Astrocyte of the cerebellum (primary cell): ENCODE measurements at places on chromosomes 2 and 18.

GRCh38 chr2:198438331-198438730 lies 633.9 kb downstream of the PLCL1 start:
- DNase-seq, result no peak

DNA sequence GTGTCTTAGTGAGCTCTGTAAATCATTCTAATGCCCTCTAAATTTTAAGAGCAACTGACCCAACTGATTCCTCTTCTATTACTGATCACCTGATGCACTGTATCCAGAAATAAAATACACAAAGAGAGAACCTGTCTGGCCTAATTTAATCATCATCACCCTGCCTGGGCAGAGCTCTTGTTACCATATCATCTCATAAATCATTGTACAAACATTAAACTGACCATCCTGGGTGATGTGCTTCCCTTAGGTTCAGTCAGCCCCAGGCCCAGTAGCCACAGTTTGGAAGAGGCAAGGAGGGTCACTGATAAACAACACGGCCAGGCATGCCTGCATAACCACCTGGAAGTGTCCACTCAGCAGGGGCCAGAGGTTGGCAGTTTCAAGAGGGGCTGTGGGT lies 22.7 kb upstream of the ACMSD start:
- DNase-seq, result no peak

- no peak for DNase-seq
Measured at GRCh38 chr2:96143848-96144480, 1.3 kb downstream of the DUSP2 start.

GRCh38 chr18:49907346-49907929 lies 94.1 kb upstream of the ACAA2 start:
- DNase-seq, result peak; percentile 77

GRCh38 chr2:210540900-210541289 lies 15.5 kb upstream of the CPS1 start:
- DNase-seq, result no peak

DNA sequence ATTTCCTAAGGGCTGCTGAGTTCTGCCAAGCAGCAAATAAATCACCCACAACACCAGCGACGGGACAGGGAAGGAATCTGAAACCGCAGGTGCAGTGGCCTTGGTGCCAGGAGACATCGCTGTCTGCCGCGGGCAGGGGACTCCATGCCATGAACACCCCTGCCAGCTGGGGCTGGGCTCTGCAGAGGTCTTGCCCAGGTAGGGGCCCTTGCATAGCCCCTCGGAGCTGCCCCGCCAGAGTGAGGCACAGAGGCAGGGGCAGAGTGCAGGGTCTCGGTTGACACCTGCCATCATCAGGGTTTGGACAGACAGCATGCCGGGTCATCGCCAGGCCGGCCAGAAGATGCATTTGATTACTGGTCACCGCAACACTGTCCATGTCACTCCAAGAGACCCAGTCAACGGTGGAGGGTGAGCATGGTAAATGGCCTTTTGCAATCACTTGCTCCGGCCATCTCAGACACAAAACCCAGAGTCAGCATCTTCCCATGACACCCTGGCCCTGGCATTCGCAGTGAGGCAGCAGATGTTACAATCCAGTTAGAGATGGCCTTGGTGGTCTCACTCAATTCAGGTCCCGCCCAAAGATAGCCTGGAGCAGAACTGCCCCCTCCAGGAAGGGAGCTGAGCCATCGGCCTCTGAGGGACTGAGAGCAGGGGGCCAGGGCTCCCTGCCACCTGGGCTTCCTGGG lies 255.4 kb downstream of the NDUFA10 start:
- no peak for DNase-seq

DNA sequence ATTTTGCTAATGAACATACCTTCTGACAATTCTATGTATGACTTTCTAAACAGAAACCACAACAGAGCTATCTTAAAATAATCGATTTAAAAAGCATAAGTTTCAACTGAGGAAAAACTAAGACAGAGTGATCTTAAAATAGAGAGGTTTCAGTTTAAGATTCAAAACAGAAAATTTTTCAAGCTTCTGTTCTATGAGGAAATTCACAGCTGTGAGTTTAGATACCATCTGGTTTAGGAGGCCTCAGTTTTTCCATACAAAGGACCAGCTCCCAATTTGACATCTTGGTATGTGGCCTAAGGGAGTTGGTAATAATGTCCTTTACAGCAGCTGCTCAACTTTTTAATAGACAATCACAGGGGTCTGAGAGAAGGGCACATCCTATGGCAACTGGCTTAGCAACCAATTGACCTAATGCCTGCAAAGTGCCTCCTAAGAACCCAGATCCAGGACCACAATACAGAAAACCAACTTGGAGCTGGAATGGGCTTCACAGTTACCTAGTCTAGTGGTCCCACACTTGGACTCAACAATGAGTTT lies 39.7 kb downstream of the MDH1 start:
- DNase-seq, result no peak

- no peak for DNase-seq
Measured at GRCh38 chr2:4381049-4381448, 677.7 kb downstream of the DCDC2C start.

- DNase-seq, result peak; percentile 99
Measured at GRCh38 chr2:38720613-38721241, 30.4 kb downstream of the SRSF7 start.

DNA sequence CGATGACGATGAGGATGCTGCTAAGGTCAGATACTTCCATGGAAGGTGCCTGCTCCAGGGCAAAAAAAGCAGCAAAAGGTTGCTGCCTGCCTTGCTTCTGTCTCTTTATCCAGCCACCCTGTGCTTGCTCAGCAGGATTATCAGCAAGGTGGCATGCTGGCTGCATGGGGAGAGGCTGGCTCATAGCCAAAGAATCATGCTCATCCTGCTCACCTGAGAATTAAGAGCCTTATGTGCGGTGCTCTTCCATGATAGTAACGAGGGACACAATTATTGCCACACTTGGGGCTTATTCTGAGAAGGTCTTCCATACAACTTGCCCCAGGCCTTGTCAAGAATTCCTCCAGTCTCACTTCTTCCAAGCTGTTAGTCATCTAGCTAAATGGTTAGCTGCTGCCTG lies 60.4 kb upstream of the SEC11C start:
- no peak for DNase-seq

DNA sequence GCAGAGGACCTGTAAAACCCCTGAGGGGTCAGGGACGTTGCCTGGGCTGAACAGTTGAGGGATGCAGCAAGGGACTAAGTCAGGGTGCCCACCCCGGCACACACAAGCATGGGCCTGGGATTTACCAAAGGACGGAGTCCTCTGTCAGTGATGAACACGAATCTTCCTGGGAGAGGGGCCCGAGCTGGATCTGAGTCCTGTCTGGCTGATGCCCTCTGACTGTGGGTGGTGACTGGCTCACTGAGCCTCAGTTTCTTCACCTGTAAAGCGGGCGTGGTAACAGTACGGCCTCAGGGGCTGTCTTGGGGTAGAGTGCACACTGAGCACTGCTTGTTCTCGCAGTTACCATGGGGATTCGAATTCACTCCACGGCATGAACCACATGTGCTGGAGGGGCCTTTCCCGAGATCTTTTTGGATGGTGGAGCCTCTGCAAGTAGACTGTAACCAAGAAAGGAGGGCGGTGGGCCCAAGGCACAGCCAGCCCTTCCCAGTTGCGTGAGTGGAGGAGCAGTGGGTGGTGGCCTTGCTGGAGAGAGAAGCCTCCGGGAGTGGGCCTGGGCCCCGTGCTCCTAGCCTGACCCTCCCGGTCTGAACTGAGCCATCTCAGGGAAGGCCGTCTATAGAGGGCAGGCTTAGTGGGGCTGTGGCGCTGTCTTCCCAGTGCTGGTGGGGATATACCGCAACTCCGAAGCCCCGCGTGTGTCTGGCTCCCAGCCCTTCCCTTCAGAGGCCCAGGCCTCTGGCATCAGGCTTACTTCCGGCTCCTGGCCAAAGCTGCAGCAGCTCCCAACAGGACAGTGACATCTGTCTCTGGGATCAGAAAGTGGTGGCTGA lies 130.8 kb upstream of the HS6ST1 start:
- DNase-seq, result no peak

GRCh38 chr2:224359569-224359968 lies 42.3 kb downstream of the FAM124B start:
- DNase-seq, result no peak

DNA sequence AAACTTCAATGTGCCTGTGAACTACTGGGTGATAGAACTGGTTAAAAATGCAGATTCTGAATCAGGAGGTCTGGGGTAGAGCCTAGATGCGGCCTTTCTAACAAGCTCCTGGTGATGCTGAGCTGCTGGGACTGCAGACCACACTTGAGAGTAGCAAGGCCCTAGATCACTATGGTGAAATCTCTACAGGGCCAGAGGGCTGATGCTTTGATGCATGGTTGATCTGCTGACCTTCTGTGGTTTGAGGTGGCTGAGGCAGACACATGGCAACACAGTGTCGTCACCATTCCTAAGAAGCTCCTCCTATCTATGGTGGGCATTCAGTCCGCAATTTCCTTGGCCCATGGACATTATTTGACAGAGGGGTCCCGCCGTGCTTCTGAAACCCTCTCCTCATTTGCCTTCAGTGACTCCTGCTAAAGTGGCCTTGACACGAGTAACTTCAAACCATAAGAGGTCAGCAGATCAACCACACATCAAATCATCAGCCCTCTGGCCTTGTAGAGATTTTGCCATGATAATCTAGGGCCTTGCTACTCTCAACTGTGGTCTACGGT lies 19.8 kb downstream of the CCDC68 start:
- no peak for DNase-seq

DNA sequence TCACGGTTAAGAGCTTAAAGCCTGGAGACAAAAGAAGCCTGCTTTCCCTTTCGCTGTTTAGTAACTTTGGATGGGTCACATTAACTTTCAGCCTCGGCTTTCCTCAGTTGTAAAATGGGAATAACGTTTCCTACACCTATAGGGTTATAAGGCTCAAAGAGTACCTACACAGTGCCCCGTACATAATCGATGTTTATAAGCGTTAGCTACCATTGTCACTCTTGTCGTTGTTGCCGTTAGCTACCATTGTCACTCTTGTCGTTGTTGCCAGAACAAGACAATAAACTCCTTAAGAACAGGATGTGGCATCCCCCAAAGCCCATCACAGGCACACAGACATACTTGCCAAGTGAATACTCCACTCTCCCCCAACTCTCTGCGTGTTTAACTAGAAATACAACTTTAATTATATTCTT lies 901 bp upstream of the MFSD6 start:
- no peak for DNase-seq

GRCh38 chr2:122543815-122544214 lies 788.4 kb downstream of the TSN start:
- no peak for DNase-seq

- no peak for DNase-seq
Measured at GRCh38 chr2:172106108-172106961, 3.6 kb upstream of the DLX2 start.

DNA sequence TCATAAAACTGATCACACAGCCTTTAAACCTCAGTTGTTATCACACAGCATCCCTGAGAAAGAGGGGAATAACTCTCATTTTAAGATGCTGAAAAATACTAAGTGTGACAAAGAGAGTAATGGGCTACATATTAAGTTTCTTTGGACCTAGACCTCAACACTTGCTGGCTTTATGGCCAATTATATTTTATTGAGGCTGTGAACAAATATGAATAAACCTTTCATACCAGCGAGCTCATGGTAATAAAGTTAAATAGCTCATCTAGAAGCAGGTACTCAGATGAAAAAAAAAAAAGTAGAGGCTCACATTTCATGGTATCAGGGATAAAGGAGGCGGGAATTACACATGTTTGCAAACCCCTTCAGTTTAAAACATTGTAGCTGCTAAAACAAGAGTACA lies 75.7 kb downstream of the DOCK10 start:
- DNase-seq, result no peak

- peak; percentile 81 for DNase-seq
Measured at GRCh38 chr2:127508631-127509034, 17.7 kb downstream of the IWS1 start.

- DNase-seq, result no peak
Measured at GRCh38 chr18:3156325-3156640, 63.5 kb downstream of the MYOM1 start.

DNA sequence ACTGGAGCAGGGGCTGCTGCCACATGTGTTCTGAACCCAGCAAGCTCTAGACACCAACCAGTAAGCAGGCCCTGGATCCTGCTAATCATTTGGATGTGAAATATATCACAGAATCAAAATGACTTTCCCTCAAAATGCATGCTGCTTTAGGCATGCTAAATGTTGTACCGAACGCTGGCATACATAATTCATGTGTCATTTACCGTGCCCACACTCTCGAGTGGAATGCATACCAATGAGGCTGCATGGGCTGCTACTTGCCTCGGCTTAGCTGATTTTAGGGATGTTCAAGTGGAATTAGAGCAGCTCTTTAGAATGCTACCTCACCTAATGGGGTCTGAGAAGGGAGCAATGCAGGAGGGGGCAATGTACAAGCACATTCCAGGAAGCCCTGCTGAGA lies 509.6 kb upstream of the RAB6C start:
- no peak for DNase-seq
